ENCODE measurements at places on chromosomes 1 and 21.
A peak's percentile ranks its signal among the peaks of the same experiment; 100 is the strongest.

DNA sequence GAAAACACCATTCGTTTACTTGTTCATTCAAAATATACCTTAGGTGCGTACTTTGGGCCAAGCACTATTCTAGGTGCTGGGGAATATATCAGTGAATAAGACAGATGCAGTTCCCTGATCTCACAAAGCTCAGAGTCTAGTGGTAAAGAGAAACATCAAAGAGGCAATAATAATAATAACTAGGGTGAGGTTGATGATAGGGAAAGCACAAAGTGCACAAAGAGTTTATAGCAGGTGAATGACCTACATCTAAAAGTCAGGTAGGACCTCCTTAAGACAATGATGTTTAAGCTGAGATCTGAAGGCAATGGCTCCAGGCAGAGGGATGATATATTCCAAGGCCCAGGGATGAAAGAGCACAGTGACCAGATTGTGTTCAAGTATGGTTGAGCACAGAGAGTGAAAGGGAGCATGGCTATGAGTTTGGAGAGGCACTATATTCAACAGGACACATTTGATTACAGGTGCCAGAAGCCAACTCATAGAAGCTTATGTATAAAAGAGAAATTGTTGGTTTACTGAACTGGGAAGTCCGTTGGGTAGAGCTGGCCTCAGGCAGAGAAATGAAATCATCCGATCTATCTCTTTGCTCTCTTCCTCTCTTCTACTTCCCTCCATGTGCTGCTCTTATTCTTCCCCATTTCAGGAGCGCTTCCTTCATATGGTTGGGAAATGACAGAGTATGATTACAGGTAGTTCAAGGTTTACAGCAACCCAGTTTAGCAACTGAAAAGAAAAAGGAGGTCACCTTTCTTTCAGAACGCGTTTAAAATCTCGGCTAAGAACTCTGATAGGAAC lies 23.0 kb upstream of the CCT8 start:
- DNase-seq, result no peak

DNA sequence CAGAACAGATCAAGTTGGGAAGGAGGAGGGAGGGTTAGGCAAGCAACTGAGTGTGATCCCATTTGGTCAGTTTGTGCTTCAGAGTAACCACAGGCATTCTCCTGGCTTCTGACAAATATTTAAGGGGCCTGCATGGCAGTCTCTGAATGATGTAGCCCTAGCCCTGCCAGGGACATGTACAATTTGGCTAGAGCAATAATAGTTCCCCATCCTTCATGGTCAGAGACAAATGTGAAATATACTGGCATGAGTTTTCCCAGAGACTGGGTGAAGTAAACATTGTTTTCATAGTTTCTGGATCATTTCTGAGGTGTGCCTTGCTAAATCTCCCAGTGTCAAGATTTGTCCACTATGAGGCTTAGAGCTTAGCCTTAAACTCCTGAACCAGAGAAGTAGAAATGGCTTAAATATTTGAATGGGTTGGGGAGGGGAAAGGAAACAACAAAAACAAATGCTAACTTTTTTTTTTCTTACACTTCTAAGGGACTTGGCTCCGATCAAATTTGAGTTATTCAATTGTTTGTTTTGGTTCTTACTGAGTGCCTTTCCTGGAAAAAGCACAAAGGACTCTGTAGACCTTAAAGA lies 42.0 kb upstream of the UBE2U start:
- DNase-seq, result no peak

GRCh38 chr21:28636752-28637691 lies 355.7 kb downstream of the LTN1 start:
- peak; percentile 71 for DNase-seq

GRCh38 chr1:230381049-230381467 lies 45.1 kb downstream of the PGBD5 start:
- DNase-seq, result no peak

DNA sequence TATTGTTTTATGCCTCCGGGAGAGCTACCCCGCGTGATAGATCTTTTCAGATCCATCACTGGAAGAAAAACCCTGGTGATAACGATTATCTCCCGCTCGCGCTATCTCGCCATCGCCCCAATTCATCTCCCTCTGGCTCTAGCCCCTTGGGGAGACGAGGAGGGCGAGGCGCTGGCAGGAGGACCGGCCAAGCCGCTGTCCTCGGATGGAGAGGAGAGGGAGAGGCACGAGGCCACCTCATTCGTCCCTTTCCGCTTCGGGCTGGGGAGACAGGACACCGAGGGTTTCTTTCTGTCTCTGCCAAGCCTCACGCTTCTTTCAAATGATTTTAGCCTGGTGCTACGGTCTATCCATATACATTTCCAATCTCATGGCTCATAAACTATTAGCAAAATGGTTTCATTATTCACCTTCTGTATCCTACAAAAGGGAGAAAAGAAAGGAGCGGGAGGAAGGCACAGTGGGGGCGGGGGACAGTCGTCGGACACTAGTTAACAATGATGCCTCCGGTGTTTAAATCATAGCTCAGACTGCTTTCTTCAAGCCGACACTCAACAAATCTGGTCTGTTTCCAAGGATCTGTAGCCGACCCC lies 415.0 kb upstream of the ESRRG start:
- no peak for DNase-seq

GRCh38 chr1:23963617-23964234 lies 4.1 kb downstream of the PNRC2 start:
- no peak for DNase-seq

DNA sequence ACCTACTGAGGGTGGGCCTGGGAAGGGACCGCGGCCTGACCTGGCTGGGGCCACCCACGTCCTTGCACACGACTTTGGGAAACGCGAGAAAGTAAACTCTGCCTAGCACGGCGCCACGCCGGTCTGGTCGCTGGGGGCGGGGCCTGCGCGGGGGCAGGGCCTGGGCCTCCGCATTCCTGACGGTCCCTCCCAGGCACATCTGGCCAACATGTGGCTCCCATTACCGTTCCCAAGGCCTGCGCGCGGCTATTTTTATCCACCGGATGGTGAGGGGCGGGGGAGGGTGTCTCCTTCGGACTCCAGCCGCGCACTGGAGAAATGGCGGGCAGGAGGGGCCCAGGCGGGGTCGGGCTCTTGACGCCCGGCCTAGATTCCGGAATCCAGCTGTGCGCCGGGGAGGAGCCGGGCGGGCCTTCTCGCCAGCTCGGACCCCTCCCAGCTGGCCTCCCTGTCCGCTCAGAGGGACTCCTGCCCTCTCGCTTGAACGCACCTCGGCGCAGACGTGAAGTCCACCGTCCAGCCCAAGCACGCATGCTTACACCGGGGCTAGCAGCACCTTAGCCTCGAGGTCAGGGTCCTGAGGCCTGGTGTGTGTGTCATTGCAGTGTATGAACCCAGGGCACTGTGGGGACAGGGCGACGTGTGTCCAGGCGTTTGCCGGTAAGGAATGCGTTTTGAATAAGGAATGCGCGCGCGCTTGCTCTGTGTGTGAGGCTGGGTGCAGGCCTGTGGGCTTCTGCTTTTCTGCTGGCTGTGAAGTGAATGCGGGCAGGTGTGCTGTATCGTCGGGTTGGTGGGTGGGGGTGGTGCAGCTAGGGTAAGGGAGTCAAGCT lies 2.1 kb downstream of the EVA1B start:
- no peak for DNase-seq

- DNase-seq, result no peak
Measured at GRCh38 chr21:15732290-15732995, 2.7 kb downstream of the USP25 start.

- DNase-seq, result peak; percentile 67
Measured at GRCh38 chr1:175154629-175155472, 37.7 kb downstream of the KIAA0040 start.

- DNase-seq, result no peak
Measured at GRCh38 chr1:32623775-32624174, 26.6 kb downstream of the ZBTB8OS start.

DNA sequence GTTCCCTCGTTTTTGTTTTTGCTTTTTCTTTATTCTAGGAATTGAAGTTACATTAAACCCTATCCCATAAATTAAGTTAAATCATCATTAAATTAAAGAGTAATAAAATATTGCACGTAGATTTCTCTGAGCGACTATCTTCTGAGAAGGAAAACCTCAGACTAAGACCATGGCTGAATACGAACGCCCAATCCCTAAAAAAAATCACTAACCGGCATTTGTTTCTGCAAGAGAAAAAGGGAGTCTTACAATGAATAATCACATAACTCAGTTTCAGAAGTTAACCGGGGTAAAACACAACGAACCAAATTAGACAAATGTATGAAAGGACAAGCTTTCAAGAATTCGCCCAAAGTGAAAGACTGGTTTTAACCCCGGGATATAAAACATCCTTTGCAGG lies 1.3 kb downstream of the PIK3R3 start:
- no peak for DNase-seq

- DNase-seq, result no peak
Measured at GRCh38 chr21:23811805-23812204, 1795.5 kb downstream of the MRPL39 start.

- no peak for DNase-seq
Measured at GRCh38 chr1:36594023-36594422, 111.3 kb upstream of the CSF3R start.

- no peak for DNase-seq
Measured at GRCh38 chr1:43436371-43436770, 17.4 kb downstream of the HYI start.

DNA sequence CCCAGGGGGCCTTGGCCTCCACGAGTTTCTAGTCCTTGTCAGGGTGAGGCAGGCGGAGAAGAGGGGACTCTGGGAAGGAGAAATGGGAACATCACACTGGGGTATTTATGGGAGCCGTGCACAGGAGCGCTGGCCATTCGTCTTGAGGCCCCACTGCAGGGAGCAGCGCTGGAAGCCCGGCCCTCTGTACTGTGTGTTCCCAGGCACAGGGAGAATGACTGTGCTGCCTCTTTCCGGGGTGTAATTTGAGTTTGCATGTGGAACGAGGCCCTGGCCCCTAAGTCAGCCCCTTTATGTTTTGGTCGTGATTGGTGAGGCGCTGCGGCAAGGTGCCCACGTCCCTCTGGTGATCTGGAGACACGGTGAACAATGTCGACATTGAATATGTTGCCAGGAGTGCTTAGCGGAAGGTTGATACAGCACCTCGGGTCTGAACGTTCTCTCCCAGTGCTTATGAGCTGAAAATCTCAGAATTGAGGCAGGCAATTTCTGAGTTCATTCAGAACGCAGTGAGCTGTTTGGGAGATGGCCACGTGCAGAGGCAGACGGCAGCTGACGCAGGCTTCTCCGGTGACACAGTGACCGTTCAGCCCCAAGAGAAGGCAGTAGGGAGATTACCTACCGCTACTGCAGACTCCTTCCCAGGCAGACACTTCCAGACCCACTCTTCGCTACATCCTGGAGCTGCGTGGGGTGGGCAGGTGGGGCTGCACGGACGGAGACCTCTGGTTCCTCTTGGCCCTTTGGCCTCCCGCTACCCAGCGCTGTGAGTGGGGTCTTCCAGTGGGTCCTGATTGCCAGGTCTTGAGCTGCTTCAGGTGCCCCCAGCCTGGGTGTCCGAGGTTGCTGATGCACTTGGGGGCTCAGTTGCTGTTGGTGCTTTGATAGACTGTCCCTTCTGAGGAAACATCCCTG lies 265.8 kb downstream of the CAMTA1 start:
- no peak for DNase-seq

DNA sequence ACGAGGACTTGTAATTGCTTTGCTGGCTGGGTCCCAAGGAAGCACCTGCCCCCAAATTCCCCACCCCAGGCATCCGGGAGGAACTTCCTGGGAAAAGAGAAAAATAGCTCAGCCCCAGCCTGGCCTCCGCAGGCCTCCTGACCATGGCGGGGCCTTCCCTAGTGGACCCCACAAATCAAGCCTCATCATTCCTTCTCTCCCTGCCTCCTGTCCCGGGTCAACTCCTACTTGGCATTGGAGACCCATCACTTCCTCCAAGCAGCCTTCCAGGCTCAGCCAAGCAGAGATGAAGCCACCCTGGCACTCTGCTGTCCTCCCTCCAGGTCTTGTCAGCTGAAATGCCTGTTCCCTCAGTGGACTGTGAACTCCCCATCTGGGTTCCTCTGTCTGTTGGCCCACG lies 38.0 kb downstream of the AJAP1 start:
- DNase-seq, result no peak

DNA sequence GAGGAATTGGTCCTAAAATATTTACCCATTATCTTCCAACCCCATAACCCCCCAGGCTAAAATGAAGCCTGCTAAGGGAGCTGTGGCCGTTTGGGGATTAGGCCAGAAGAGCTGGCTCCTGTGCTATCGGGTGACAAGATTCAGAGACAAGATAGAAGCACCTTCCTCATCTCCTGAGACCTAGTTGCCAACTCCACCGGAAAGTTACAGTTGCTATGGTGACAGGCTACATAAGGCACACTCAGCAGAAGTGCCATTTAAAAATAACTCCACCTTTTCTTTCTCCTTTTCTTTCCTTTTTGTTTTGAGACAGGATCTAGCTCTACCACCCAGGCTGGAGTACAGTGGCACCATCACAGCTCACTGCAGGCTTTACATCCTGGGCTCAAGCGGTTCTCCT lies 43.6 kb upstream of the ROR1 start:
- no peak for DNase-seq

GRCh38 chr1:30358500-30358899 lies 364.9 kb downstream of the MATN1 start:
- no peak for DNase-seq

DNA sequence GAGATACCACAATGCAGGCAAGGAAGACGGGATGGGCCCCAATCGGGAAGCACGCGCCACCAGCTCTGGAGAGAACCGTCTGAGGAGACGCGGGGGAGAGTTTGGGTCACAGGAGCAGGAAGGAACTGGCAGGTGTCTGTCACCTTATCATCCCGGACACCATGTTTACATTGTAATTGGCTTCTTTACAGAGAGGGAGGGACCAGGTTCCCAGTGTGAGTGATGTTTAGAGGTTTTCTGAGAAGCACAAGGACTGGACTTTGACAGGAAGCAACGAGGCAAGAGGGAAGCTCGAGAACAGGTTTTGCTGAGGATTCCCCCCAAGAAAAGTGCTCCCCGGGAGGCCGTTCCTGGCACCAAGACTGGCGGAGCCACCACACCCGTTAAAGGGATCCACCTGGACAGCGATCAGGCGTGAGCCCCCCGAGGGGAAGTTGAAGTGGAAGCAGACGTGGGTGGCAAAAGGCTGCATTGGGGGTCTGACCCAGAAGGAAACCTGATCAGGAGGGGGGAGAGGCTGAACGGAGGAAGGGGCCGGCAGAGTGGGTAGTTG lies 957 bp downstream of the EPS15 start:
- DNase-seq, result no peak

DNA sequence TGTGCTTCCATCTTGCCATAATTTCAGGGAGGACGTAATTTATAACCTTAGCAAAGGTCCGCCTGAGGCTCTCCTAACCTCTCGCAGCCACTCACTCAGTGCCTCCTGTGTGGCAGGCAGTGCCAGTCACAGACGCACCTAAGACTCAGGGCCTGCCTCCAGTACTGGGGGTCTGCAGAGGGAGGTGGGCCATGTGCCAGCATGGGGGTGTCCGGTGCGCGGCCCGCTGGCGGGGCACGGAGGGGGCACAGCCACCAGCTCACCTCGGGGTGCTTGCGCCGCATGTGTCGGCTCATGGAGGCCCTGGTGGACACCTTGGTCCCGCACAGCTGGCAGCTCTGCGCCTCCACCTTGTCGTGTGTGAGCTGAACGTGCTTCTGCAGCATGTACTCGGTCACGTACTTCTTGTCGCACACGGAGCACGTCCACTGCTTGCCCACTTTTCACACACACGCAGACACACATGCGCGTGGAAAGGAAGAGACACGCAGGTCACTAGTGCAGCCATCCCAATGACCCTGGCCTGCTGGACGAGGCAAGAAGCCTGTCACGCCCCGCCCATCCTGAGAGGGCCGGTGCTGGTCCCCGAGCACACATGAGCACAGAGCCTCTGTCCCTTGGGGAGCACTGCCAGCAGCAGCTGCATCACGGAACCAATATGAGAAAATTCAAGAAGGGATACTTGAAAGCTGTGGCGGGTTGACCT lies 43.2 kb upstream of the RIPK4 start:
- no peak for DNase-seq

Data from NCI-H460 (cell line).